Endothelial cell of umbilical vein (primary cell): ENCODE measurements at places on chromosomes 1 and 21. TPM values are rescaled to one million over a fixed set of nuclear protein-coding genes. Genes with fewer than 3 reads are reported as not detected.

DNA sequence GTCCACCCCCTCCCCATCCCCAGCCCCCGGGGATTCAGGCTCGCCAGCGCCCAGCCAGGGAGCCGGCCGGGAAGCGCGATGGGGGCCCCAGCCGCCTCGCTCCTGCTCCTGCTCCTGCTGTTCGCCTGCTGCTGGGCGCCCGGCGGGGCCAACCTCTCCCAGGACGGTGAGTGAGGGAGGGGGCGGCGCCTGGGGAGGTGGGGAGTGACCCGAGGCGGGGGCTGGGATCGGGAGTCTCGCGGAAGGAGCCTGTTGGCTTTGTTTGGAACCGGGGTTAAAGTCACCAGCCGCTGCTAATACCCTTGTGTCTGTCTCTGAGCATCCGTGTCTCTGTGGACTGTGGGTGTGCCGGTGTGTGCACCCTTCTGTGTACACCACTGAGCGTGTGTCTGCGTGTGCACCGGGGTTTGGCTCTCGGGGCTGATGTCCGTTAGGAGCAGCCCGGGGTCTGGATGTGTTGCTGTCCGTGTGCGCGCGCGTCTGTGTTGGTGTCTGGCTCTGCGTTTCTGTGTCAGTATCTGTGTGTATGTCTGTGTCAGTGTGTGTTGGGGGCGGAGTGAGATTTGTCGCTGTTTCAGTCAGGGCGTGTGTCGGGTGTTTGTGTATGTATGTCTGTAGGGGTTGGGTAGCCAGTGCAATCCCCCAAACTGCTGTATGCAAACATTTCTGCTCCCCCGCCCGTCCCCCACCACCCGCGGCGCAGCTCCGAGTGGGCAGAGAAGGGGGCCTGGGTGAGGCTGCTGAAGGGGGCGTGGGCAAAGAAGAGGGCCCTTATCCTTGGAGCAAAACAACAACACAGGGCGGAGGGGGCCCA is 480 bp downstream of the CADM3 start:
- peak; percentile 21 for DNase-seq

- DNase-seq: no peak
These were observed 47.1 kb upstream of the TRABD2B start for GRCh38 chr1:48044311-48044710.

- DNase-seq: peak; percentile 78
These were observed 44.3 kb upstream of the HPDL start for GRCh38 chr1:45282351-45282750.

The GOLT1A gene
- polyA plus RNA-seq: not detected in 2 replicates
